NCI-H2029 treated with DMSO at 0.1 percent for 48 hours (cell line): ENCODE measurements at places on chromosomes 12 and 14.

DNA sequence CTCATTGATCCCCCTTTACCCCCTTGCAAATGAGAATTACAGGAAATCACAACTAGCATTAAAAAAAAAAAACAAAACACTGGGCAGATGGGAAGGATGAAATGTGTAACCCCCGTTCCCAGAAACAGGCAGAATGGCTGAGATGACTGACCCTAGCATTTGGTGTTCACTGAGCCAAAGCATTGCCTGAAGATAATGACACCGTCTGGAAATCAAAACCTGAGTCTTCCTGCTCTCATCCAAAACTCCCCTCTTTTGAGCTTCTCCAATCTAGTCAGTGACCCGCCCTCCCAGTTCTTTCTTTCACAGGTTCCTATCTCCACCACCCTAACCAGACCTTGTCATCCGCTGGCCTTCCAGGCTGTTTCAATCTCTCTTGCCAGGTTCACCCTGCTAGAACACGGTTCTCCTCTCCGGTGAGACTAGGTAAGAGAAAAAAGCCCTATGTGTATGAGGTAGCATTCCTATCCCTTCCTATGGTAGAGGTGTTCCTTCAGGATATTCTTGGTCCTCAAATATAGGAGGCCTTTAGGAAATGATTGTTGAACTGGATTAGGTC lies 21.3 kb downstream of the SUSD6 start:
- no peak for DNase-seq

DNA sequence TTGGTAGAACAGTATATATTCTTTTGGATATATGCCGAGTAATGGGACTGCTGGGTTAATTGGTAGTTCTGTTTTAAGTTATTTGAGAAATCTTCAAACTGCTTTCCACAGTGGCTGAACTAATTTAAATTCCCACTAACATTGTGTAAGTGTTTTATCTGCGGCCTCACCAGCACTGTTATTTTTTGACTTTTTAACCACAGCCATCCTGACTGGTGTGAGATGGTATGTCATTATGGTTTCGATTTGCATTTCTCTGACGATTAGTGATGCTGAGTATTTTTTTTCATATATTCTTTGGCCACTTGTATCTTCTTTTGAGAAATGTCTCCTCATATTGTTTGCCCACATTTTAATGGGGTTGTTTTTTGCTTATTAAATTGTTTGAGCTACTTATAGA lies 357.4 kb downstream of the C12orf50 start:
- no peak for DNase-seq

- DNase-seq: no peak
Measured at GRCh38 chr14:36167431-36167830, 9.1 kb downstream of the PTCSC3 start.

DNA sequence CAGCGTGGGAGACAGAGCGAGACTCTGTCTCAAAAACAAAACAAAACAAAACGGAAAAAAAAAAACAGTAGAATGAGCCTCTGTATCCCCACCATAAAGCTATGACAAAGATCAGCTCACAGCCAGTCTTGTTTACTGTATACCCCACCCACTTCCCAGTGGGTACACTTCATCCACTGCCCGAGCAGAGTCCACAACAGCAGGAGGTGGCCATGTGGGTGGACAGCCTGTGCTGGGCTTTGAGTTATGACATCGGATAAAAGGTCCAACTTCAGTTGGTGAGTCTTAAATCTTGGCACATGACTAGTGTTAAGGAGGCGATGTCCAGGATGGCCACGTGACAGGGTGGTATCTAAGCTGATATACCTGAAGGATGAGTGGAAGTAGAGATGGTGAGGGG lies 34.8 kb upstream of the MAPKAPK5 start:
- no peak for DNase-seq

DNA sequence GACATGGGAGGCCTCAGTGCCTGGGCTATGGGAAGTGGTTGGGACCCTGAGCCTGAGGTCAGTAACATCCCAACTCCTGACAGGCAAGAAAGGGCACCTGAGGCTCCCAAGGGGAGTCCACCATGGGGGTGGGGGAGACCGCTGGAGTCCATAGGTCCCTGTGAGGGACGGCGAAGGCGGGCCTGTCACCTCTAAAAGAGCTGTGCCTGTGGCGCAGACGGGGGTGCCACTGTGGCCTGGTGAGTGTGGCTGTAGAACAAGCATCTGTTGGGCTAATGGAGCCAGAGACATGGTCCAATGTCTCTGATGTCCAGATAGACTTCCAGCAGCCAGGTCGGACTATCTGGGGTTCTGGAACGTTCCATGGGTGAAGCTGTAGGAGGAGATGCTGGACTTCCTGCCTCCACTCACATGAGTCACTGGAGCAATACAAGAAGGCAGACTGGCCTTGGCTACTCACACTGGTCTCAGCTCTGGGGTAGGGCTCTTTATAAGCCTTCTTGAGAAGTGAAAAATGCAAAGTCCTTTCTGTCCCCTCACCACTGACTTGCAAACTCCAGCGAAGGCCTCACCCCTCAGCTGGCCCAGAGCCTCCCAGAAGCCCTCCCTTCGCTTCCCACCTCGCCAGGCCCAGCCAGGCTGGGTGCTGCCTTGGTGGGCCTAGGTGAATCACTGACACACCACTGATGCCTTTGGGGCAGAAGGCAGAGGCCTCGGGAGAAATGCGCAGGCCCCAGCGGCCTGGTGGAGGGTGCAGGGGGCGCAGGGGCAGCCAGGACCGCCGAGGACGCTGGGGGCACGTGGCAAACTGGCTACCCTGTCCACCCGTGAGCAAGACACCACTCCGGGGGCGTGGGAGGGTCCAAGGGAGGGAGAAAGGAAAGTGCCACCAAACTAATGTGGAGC lies 1.1 kb upstream of the TRAF3 start:
- no peak for DNase-seq

- DNase-seq: peak; percentile 65
Measured at GRCh38 chr14:53108292-53109104, 44.6 kb downstream of the DDHD1 start.
